Jurkat, Clone E6-1 (cell line): ENCODE measurements at places on chromosomes 4 and X.
A peak's percentile ranks its signal among the peaks of the same experiment; 100 is the strongest.

DNA sequence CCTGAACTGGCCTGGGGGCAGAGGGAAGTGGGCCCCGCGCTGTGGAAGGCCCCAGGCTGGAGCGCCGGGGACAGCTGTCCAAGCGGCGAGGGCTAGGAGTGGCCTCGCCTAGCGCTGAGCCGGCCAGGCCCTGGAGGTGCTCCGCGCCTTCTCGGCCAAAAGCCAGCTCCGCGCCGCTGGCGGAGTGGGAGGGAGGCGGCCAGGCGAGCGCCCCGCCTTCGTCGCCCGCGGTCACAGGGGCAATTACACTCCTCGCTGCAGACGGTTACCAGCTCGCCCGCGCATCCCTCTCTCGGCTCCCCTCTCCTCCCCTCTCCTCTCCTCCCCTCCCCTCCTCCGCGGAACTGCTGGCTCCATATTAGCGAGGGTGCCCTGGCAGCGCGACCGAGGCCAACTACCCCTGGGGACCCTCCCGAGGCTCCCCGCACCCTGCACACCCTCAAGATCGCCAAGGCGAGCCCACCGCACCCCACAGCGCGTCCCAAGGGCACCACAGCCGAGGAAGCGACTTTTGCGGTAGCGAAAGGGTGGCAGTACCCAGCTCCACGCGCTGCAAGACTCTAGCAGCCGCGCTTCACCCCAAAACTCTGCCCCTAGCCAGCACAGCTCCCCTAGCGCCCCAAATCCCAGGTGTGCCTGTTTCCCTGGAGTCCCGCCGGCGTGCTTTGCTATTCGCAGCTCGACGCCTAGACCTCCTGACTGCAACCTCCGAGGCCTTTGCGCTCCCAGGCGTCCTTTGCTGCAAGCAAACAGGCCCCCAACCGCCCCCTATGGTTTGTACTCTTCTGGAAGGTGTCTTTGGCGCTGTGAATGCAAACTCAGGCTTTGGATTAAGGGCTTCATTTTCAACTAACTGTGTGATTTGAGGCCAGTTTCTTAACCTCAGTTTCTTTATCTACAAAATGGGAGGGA, 91.4 kb downstream of the BCOR start:
- no peak for DNase-seq

- DNase-seq, result no peak
These were observed 293.2 kb downstream of the UNC5C start for GRCh38 chr4:95255396-95256107.

- DNase-seq, result no peak
These were observed 42.4 kb upstream of the GAB1 start for GRCh38 chr4:143294310-143294709.

- DNase-seq, result no peak
These were observed 77.6 kb upstream of the RAB40AL start for GRCh38 chrX:102859550-102859871.

DNA sequence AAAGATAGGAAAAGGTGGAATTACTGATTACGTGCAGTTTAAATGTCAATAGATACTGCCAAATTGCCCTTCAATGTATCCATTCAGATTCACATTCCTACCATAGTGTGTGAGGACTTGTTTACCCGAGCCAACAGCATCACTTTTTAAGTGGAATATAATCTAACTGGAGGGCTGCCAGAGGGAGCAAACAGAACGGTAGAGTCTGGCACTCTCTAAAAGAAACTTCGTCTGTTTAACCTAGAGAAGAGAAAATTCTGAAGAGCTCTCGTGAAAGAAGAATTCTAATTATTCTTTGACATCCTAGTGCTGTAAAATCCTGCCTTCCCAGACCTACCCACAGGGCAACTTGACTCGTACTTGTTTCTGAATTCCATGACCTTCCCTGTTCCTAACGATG, 23.2 kb downstream of the SMIM43 start:
- DNase-seq, result no peak

DNA sequence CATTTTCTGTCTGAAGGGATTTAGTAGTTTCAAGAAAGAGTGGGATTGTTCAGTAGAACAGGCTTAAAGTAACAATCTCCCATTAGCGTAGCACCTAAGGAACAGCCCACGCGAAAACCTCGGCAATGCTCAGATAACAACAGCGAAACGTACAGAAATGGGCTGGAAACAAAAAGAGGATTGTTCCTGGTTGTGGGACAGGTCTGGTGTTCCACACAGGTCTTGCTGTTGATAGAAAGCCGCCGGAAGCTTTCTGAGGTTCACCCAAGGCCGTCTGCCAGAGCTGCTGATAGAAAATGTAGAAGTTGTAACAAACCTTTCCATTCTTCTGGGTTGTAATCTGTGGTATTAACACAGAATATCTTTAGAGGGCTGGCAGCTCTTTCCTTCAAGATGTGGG, 69.4 kb upstream of the CLCN4 start:
- DNase-seq, result no peak

GRCh38 chr4:47704693-47705325, 133.1 kb downstream of the CORIN start:
- peak; percentile 23 for DNase-seq

- DNase-seq, result no peak
These were observed 30.9 kb upstream of the FAM156A start for GRCh38 chrX:52988985-52989917.

GRCh38 chr4:110621328-110621812, 1.5 kb downstream of the PITX2 start:
- DNase-seq, result no peak

GRCh38 chr4:88573276-88573980, 18.9 kb upstream of the HERC3 start:
- no peak for DNase-seq
